ENCODE measurements at places on chromosomes 7 and 10.

- no peak for DNase-seq
These were observed 23.1 kb upstream of the STEAP4 start for GRCh38 chr7:88329532-88330463.

- no peak for DNase-seq
These were observed 150.0 kb upstream of the RSU1 start for GRCh38 chr10:16966991-16967865.

DNA sequence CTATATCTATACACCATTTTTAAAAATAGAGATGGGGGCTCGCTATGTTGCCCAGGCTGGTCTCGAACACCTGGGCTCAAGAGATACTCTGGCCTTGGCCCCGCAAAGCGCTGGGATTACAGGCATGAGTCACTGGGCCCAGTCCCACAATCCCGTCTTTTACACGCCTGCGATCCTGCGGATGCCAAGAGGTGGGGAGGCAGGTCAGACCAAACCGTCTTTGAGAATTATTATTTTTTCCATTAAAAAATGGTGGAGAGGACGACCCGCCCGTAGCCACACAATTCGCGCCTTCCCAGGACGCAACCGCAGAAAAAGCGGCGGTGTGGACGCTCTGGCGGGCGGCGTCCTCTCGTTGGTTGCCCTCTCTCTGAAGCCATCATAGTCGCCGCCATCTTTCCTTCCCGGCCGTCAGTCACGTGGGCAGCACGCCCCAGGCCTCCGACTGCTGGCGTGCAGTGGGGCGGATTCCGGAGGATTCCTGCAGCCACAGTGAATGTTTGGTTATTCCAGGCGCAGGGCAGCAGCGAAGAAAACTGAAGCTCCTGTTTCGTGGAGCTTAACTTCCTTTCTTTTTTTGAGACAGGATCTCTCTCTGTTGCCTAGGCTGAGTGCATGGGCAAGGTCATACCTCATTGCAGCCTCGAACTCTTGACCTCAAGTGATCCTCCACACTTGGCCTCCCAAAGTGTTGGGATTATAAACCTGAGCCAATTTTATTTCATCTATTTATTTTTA, 9.9 kb upstream of the EPHB4 start:
- peak; percentile 53 for DNase-seq

GRCh38 chr10:2985729-2986232, 81.6 kb upstream of the PFKP start:
- DNase-seq = no peak

- DNase-seq = no peak
These were observed 179.0 kb downstream of the DIP2C start for GRCh38 chr10:510415-510881.

DNA sequence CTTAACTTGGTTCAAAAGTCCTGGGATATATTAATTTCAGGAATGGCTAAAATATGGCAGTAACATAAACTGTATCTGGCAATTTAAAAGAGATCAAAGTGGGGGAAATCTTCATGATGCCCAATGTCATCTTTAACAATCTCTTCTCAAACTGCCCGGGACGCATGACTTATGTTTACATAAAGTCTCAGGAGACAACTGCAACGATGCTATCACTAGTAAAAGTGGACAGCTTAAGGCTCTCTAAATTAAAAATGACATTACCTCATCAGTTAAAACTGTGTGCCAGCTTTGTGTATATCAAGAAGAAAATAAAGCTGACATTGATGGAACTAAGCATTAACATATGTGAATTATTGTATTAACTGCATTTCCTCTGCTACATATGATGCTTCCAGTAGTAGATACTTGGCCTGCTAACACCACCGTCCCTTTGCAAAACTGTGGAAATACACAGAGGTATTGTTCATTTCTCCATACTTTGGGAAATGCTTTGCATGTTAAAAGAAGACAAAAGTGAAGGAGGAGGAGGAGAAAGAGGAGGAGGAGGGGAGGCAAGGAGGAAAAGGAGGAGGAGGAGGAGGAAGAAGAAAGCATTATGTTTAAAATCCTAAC, 62.4 kb downstream of the NRP1 start:
- DNase-seq = no peak

DNA sequence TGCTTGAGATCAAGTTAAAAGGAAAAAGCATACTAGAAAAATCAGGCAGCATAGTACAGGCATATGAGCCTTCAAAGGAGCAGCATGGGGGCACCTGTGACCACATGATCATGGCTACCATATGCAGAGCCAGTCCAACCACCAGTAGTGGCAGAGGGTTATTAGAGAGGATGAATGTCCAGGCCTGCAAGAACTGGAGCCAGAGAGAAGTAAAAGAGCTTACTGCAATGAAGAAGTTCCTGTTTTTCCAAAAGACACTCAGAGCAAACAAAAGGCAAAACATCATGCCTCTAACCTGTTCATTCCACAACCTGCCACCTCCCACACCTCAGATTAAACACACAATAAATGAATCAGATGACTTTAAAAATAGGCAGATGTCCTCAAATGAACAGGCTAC, 99.6 kb upstream of the NAMPT start:
- no peak for DNase-seq

DNA sequence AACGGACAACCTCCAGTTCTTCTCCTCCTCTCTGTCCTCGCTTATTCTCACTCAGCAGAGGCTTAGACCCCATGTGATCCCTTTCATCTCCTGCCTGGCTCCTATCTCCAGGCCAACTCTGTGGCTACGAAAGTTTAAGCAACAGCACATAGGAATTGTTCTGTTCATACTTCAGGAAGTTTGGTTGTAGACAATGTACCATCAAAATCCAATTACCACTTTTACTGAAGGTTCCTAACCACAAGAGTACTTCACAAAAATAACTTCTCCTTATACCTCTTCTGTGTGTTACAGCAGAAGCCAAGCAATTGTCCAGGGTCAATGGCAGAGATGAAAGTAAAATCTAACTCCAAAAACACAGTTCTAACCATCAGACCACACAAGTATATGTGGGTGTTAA, 80.0 kb downstream of the SLC25A13 start:
- DNase-seq = no peak

- no peak for DNase-seq
These were observed 233.3 kb downstream of the SLC25A13 start for GRCh38 chr7:96088579-96088978.

- DNase-seq = no peak
These were observed 32.0 kb downstream of the AUTS2 start for GRCh38 chr7:69630292-69630691.

DNA sequence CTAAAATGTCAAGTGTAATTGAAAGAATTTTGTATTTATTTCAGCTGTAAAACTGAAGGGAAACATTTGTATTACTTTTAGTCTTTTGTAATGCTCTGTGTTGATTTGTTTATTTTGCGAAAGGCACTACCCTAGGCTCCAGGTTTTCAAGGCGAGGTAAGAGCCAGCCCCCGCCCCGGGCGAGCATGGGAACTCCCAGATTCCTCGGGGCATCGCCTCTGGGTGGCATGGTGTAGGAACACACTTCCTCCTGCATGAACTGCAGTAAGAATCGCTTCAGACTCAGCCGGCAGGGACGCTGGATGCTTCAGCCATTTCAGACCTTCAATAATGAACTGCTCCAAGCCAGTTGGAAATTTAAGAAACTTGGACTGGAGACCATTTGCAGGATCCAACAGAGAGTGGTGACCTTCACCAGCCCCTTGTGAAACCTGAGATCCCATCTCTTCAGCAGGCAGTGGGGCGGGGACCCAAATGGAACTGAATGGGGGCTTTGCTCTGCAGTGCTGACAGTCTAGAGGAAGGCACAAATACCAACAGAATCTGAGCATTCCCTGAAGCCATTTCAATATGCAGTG, 544.3 kb upstream of the MGMT start:
- DNase-seq = no peak

GRCh38 chr10:62900829-62901571, 84.8 kb upstream of the EGR2 start:
- no peak for DNase-seq

GRCh38 chr7:148037044-148037443, 553.5 kb upstream of the C7orf33 start:
- no peak for DNase-seq

- no peak for DNase-seq
These were observed 164.9 kb downstream of the GFRA1 start for GRCh38 chr10:116108095-116108494.

GRCh38 chr7:107563775-107564552, at the start of the genes COG5 and DUS4L:
COG5 (minus strand) TSS chr7:107563920; CDS start chr7:107563896, 24 bp downstream.
DUS4L (plus strand) TSS chr7:107563971; CDS start chr7:107567071, 3,100 bp downstream.
- peak; percentile 73 for DNase-seq

GRCh38 chr10:68239596-68240150, 7.8 kb upstream of the ATOH7 start:
- no peak for DNase-seq

DNA sequence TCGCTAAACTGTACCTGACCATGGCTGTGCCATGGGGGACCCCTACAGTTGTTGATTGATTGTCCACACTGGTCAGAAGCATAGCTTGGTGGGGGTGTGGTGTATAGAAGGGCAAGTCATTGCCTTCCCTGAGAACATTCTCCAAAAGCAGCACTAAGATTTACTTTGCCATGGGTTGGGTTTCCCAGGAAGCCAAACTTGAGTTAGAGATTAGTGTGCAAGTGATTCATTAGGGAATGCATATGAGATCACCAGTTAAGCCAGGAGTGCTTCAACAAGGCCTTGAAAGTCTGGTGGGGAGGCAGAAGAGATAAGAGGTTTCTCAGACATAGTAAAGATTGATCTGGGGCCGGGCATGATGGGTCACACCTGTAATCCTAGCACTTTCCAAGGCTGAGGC, 21.4 kb upstream of the TPST1 start:
- no peak for DNase-seq

DNA sequence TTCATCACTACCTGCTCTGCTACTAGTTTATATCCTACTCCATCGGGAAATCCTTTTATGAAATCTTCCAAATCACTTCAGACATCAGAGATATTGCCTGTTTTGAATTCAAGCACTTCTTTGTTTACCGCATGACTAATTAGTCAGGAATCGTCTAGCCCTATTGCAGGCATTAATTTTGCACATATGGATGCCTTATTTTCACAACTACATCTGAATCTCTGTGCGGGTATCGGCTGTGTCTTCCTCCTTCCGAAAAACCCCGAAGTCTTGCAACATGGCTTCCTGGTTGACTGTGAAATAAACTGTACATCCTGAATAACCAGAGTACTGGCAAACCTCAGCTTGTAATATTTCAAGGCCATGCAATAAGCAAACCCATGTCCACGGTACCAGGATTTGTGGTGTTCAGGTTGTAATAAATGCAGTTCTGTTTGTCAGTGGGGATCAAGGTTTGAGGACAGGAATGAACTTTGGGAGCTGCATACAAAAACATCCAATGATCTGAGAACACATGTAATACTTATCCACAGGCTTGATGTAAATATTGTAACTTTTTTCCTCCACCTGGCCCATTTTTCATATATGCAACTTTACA, 642.1 kb downstream of the PARD3 start:
- no peak for DNase-seq

- DNase-seq = no peak
These were observed 25.4 kb downstream of the HECW1 start for GRCh38 chr7:43137811-43138210.

- DNase-seq = no peak
These were observed 9.0 kb upstream of the VSIR start for GRCh38 chr10:71782221-71782916.

GRCh38 chr10:72087969-72088888, at the start of gene SPOCK2:
SPOCK2 (minus strand) TSS chr10:72088551; CDS start chr10:72088328, 223 bp downstream.
- peak; percentile 43 for DNase-seq

Measured in stimulated activated CD4-positive, alpha-beta T cell treated with anti-CD3 and anti-CD28 coated beads, Interleukin-1b, Interleukin-23, amount 100 ng/mL, for 1 hour (primary cell).